Stimulated activated CD4-positive, alpha-beta T cell treated with anti-CD3 and anti-CD28 coated beads, Interleukin-15, amount 100 ng/mL, for 1 hour (primary cell): ENCODE measurements at places on chromosomes 7 and 10.

DNA sequence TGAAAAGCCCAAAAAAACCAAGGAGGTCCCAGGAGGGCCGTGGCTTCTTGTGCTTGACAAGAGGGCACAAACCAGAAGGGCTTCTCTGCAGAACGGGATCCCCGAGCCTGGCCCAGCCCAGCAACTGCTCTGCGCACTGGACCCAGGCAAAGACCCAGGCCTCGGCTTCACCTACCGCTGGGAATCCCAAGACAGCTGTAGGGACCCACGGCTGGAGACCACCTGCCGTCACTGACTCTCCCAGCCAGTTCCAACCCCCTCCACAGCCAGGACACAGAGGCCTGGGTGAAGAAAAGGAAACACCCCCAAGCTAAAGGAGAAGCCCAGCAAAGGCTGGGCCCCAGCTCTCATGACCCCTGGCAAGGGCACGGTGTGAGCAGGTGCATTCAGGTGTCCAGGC, 24.3 kb downstream of the PDGFA start:
- DNase-seq: no peak

DNA sequence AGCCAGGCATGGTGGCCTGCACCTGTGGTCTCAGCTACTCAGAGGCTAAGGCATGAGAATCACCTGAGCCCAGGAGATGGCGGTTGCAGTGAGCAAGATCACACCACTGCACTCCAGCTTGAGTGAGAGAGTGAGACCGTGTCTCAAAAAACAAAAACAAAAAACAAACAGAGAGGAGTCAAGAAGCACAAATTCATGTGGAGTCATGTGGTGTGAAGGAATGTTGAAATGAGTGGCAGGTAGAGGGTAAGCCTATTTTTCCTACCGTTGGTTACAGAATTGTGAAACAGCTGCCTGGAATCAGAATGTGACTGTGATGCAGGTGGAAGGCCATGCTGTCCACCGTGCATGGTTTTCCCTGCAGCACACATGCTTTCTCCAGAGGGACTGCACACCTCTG, 23.7 kb upstream of the NUB1 start:
- DNase-seq: no peak

DNA sequence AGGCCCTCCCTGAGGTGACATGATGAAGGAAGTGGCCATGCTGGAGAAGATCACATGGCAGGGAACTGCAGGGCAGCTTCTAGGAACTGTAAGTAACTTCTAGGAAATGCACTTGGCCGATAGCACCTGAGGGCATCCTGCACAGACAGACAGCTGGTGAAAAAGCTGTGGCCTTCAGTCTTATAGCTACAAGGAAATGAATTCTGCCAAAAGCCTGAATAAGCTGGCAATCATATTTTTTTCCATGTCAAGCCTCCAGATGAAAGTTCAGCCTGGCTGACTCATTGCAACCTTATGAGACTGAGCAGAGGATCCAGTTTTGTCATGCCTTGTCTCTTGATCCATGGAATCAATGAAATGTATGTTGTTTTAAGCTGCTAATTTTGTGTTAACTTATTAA, 91.1 kb upstream of the CACNA2D1 start:
- DNase-seq: no peak

GRCh38 chr7:84914598-84914997, 272.3 kb downstream of the SEMA3D start:
- DNase-seq: no peak

DNA sequence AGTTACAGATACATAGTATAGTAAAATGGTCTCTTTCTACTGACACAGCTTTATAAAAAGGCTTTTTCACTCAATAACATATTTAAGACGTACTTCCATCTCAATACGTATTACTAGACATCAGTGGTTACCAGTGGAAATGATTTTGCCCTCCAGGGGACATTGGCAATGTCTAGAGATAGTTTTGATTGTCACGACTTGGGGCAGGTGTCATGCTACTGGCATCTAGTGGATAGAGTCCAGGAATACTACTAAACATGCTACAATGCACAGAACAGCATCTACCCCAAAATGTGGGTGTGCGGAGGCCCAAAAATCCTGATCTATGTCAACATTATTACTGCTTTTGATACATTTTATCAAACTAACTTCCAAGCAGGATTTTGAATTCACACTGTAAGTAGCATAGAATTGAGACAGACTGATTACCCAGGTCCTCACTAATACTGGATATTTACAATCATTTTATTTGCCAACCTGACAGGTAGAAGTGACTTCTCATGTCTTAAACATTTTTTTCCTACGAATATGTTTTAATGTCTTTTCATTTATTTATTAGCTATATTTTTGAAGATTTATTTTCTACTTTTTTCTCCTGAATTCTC, 53.8 kb downstream of the HGF start:
- DNase-seq: no peak

DNA sequence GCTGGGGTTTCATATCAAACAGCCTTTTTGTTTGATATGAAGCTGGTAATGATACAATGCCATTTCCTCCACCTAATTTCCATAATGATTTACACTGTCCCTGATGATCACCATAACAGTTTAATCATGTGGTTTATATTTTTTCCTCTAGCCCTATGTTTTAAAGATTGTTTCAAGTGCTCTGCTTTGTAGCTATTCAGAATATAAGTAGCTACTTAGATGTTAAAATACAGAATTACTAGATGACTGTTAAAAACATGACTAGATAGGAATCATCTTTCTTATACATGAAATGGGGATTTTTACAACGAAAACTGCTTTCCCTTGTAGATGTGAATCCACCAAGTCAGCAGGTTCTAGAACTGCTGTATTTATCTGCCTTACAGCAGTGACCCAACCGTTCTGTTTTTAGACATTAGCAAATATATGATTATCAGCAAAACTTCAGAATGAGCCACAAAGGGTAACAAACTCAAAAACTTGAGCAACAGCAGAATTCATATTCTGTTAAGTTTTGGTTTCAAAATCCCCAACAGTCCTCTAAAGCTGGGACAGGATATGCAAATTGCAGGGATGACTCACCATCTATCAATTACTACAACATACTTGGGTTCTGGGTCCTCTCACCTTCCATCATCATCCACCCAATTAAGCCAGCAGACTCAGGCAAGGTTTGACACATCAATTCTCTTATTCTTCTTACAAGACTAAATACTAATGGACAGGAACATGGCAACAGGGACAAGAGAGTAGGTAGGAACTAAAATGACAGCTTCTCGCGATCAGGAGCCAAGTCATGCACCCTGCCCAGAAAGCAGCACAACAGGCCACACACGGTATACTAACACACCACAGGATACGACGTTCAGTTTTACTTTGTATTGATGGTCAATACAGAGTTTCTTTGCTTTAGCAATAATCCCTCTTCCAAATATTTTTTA, 83.9 kb downstream of the PIP4K2A start:
- DNase-seq: no peak

- DNase-seq: no peak
Observed at GRCh38 chr10:123687758-123688157, 21.6 kb downstream of the GPR26 start.

GRCh38 chr7:120856198-120856597, 1.7 kb downstream of the TSPAN12 start:
- no peak for DNase-seq

- no peak for DNase-seq
Observed at GRCh38 chr7:46352004-46352954, 431.2 kb upstream of the IGFBP3 start.

GRCh38 chr7:34130558-34131295, 225.4 kb downstream of the BMPER start:
- no peak for DNase-seq

GRCh38 chr7:132810561-132810960, 234.3 kb upstream of the PLXNA4 start:
- no peak for DNase-seq

DNA sequence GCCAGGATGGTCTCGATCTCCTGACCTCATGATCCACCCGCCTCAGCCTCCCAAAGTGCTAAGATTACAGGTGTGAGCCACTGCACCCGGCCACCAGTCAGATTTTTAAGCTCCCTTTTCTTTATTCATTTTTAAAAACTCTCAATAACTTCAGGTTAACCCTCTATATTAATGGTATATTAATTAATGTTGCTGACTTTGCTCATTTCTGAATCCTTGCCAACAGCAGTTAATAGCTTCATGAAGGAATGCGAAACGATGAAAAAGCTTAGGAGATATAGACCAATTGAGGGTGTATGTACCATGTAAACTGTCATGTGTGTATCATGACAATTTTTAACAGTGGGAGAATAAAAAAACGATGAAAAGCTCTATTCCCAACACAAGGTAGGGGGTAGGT, 27.5 kb downstream of the PNPLA8 start:
- no peak for DNase-seq

DNA sequence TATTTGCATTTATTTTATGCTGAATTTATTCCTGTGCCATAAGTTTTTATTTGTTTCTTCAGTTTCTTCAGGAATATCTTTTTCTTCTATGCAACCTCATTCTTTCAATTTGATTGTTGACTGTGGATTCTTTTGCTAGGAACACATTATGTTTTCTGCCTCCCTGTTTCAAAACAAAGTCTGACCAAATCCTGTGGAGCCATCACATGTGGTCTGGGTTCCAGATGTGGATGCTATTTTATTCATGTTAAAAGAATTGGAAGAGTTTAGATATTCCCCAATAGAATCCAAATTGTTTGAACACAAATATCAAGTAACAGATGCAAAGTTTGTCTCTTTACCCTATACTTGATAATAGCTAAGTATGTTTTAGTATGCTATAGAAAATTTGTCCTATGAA, 56.8 kb upstream of the LRRC17 start:
- no peak for DNase-seq

- no peak for DNase-seq
Observed at GRCh38 chr7:131076711-131077181, 250.9 kb upstream of the MKLN1 start.

- DNase-seq: no peak
Observed at GRCh38 chr10:48431871-48432270, 125.4 kb downstream of the MAPK8 start.

DNA sequence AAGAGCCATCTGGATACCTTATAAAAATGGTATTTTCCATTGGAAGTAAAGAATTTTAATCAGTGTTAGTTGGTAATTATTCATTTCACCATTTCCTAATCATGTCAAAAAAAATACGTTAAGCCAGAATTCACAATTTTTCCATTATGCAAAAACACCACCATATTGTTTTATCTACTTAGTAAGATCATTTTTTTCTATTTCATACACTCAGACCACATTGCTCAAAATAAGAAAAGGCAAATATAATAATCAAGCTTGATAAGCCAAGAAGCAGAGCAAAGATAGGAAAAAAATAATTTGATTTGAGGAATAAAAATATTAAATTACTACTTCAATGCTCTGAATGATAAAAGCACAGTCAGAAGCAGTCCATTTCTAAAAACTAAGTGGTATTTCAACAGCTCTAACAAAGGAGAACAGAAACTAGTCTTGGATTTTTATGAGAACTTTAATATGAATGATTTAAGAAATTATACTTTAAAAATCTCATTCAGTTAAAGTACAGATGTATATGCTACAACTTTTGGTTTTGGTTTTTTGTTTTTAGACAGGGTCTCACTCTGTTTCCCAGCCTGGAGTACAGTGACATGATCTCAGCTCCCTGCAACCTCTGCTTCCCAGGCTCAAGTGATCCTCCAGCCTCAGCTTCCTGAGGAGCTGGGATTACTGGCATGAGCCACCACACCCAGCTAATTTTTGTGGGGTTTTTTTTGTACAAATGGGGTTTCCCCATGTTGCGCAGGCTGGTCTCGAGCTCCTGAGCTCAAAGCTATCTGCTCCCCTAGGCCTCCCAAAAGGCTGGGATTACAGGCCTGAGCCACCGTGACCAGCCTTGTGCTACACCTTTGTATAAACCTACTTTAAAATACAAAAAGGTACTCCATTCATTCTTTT, 46.6 kb downstream of the LRRN3 start:
- no peak for DNase-seq

GRCh38 chr10:99859585-99859984, 77.1 kb downstream of the ABCC2 start:
- DNase-seq: no peak

DNA sequence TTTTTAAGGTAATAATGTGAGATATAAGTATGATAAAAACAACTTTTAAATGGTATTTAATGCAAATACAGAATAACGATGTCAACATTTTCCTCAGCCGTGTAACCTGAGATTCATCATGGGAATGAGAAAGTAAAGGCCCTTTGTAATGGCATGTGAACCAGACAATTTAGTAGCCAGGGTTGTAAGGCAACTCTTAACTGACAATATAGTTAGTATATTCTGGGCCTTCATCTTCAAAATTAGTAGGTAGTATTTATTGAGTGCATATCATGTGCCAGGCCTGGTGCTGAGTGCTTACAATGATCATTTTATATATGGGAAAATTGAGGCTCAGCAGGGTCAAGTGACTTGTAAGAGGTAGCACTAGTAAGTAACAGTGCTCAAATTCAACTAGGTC, 10.6 kb downstream of the LSM8 start:
- DNase-seq: no peak

GRCh38 chr10:13457958-13458686, 70.7 kb downstream of the BEND7 start:
- DNase-seq: no peak

GRCh38 chr10:43374194-43374593, 2.8 kb downstream of the FXYD4 start:
- no peak for DNase-seq

- DNase-seq: no peak
Observed at GRCh38 chr10:9147475-9147874, 1093.0 kb downstream of the GATA3 start.

GRCh38 chr10:111707076-111707475, 476.5 kb downstream of the GPAM start:
- DNase-seq: no peak

DNA sequence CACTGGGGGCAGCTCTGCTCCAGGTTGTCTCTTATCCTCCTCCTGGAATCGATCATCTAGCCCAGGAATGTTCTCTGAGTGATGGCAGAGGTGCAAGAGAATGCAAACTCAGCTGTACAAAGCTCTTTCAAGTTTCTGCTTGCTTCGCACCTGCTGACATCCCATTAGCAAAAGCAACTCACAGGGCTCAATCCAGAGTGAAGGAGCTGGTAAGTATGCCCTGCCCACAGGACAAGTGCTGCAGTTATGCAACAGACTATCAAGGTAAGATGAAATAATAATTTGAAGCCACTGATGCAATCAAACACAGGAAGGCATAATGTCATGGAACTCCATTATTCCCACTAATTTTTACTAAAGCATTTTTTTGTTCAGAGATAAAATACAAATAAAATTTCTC, 122.2 kb downstream of the GRM3 start:
- no peak for DNase-seq

- no peak for DNase-seq
Observed at GRCh38 chr7:77765481-77765880, 32.8 kb downstream of the TMEM60 start.

- no peak for DNase-seq
Observed at GRCh38 chr10:95814011-95814727, 58.2 kb downstream of the ENTPD1 start.

GRCh38 chr10:63910806-63911205, 389.6 kb downstream of the REEP3 start:
- DNase-seq: no peak

GRCh38 chr10:11232222-11232961, 214.7 kb downstream of the CELF2 start:
- no peak for DNase-seq
